ENCODE measurements at places on chromosomes 7 and 10.

DNA sequence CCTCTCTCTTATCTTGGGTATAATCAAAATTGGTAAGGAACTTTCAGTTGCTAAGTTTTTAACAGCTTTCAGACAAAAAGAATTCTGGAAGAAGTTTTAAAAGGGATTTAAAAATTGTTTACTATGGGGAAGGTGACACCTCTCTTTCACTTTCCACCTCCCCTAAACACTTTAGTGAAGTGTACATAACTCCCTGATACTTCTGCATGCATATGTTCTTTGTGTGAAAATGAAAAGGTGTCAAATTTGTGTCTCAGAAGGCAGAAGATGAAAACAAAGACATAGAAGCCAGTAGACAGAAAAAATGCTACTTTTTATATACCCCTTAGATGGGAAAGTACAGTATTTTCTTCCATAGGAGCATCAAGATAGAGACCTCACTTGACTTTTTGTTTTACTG lies 117.8 kb downstream of the TMEM26 start:
- DNase-seq, result no peak

GRCh38 chr7:146492017-146492416 lies 375.4 kb downstream of the CNTNAP2 start:
- no peak for DNase-seq

DNA sequence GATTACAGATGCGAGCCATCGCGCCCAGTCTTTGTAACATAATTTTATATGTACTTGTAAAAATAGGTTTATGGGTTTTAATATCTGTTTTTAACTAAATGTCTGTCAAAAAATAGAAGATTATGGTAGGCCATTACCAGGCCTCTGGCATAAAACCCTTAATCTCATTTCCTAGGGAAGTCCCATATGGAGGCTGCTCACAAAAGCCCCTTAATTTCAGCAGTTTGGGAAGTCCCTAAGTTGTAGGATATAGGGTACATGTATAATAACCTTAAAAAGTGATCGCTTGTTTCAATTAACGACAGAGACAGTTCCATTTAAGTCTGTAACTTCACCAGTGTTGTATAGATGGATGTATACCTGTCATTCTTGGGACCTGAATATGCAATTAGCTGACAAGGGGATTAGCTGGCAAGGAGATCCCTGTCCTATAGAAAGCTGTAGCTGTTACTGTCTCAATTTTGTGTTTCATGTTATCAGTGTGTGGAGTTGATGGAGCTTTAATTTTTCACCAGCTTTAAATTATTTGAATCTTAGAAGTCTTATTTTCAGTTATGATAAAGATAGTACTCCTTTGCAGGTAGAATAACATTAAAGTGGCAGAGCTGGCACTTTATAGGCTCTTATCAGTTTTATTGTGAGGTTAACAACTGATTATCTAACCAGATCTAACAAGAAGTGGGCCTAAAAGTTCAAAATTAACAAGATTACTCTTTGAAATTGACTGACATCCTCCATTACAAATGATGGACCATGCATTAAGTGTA lies 10.5 kb downstream of the TRIM24 start:
- DNase-seq, result no peak

DNA sequence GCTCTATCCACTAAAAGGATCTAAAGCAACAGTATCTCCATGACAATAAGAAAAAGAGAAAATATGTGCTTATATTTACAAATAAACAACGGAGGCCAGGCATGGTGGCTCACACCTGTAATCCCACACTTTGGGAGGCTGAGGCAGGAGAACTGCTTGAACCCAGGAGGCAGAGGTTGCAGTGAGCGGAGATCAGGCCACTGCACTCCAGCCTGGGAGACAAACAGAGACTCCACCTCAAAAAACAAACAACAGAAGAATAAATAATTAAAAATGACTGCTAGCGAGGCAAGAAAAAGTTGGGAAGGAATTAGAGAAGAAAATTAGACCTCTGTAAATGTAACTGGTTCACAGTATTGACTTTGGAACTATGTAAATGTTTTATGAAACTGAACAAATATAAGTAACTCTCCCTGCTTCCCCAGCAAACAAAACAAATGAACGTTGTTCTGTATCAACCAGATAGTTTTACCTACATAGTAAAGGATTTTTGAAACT lies 17.1 kb downstream of the TRIM24 start:
- DNase-seq, result no peak

- DNase-seq, result peak; percentile 17
These were observed 2.1 kb downstream of the RET start for GRCh38 chr10:43078986-43079273.
